ENCODE measurements at places on chromosomes 3 and 15.

DNA sequence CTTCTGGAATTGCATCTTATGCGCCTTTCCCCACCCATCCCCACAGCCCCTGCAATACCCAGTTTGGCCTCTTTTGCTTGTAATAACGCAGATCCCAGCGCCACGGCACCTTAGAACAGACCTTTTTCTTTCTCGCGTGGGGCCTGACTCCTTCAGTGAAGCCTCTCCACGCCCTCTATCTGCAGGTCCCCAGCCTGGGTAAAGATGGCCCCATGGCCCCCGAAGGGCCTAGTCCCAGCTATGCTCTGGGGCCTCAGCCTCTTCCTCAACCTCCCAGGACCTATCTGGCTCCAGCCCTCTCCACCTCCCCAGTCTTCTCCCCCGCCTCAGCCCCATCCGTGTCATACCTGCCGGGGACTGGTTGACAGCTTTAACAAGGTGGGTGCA, 594 bp downstream of the CRELD1 start:
- DNase-seq: peak; percentile 66

GRCh38 chr3:48478626-48479555, 25.1 kb downstream of the SHISA5 start:
- no peak for DNase-seq

DNA sequence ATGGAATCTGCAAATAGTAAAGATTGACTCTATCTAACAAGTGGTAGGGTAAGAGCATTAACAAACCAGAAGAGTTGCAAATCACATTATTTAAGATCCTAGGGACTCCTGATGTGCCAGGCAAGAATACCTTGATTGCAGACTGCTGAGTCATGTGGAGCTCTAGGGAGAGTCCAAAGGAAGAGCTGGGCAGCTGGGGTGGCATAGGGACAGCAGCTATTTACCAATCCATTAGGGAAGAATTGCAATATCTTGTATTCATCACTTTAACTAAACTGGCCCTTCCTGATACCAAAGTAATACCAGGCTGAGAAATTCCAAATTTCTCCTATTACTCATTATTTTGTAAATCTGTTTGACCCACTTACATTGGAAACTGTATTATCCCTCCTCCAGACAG, 52.2 kb upstream of the ACP3 start:
- DNase-seq: no peak

- DNase-seq: no peak
These were observed 494.5 kb upstream of the PDZRN3 start for GRCh38 chr3:74119221-74119620.

- DNase-seq: no peak
These were observed 162.1 kb downstream of the C3orf38 start for GRCh38 chr3:88311826-88312225.

All from C1 segment of cervical spinal cord (tissue), 14 donors.